ENCODE measurements at places on chromosomes 7 and 10. TPM values are rescaled to one million over a fixed set of nuclear protein-coding genes. Genes with fewer than 3 reads are reported as not detected.

GRCh38 chr7:25638068-25638467 is 409.8 kb upstream of the NPVF start:
- no peak for DNase-seq

GRCh38 chr10:97366572-97366971 is 32.0 kb upstream of the FRAT2 start:
- DNase-seq = no peak

IFIT1B gene
- total RNA-seq = not detected

- DNase-seq = no peak
Observed at GRCh38 chr7:71750290-71750689, 618.3 kb downstream of the GALNT17 start.

DNA sequence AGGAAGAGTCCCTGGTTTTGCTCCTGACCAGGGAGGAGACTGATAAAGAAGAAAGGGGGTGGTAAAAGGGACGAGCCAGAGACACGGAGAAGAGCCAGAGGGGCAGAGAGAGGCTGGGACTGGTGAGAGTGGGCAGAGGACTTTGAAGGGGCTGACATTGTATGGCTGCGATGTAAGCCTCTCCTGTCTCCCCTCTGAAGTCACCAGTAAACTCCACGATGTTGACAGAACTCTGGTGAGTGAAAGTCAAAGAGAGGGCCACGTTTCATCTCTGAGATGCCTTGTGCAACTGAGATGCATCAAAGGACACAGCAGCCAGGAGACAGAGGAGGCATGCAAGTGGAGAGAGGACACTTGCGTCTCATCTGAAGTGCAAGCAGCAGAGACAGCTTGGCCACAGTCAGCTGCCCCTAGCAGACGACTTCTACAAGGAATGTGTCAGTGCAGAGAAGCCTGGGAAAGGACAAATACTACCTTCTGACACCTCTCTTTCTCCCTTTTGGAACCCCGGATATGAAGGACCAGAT is 54.3 kb downstream of the SMKR1 start:
- DNase-seq = no peak

TMEM72 gene
- not detected for total RNA-seq

DNA sequence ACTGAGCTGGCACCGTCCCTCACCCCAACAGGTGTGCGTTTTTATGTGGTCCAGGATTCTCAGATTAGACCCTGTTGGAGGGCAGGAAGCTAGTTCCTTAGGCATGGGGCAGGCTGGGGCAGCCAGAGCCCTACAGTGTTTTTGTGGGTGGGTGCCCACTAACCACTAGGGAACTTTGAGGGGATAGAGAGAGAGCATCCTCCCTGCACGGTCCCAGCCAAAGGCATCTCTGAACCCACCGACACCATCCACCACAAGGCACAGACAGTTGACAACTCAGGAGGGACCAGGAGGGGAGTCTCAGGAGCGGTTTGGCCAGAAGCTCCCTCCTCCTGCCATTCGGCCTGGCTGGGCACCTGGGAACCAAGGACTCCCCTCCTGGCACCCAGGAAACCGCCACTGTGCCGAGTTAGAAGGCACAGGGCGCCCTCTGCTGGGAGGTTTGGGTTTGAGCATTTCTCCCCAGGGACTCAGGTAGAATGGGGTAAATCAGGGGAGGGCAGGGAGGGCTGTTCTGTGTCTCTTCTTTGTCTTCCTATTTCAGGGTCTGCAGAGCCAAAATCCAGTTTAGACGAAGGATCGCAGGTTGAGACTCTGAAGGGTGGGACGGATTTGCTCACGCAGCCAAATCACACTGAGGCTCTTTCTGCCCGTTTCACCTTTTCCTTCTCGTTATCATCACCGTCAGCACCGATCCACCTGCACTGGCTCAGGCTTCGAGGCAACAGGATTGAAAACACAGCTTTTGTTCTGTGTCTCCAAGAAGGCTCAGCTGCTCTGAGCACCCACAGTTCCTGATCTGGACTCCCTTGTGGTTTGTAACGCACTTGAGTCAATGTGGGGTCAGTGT is 84.8 kb upstream of the COL13A1 start:
- DNase-seq = no peak

- DNase-seq = no peak
Observed at GRCh38 chr7:29806208-29806994, at the start of gene WIPF3. Gene WIPF3, plus strand, starts transcription at chr7:29806508. Its CDS starts 28,217 bp downstream, at chr7:29834725.

C10orf143 gene
- 0.14 TPM for total RNA-seq

DNA sequence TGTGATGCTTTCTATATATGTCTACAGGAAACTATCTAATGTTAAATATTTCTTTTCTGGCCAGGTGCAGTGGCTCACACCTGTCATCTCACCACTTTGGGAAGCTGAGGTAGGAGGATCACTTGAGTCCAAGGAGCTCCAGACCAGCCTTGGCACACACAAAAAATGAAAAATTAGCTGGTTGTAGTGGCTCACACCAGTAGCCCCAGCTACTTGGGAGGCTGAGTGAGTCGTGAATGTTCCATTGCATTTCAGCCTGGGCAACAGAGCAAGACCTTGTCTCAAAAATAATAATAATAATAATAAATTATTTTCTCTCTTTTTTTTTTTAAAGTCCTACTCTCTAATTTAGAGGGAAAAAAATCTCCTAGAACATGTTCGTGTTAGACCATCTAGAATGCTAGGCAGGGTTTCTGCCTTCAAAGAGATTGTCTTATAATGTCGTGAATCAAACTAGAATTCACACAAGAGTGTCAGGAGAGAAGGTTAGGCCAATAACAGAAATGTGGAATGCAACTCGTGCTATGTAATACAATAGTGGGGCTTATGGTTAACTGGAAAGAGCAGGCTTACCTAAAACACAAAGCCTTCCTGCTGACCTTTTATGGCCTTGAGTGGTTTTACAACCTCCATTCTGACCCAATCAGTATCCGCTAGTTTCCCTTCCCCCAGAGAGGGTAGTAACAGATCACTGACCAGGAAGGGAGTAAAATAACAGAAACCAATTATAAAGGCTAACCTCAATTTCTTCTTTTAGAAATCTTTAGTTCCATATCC is 46.3 kb downstream of the MYOF start:
- DNase-seq = no peak

DNA sequence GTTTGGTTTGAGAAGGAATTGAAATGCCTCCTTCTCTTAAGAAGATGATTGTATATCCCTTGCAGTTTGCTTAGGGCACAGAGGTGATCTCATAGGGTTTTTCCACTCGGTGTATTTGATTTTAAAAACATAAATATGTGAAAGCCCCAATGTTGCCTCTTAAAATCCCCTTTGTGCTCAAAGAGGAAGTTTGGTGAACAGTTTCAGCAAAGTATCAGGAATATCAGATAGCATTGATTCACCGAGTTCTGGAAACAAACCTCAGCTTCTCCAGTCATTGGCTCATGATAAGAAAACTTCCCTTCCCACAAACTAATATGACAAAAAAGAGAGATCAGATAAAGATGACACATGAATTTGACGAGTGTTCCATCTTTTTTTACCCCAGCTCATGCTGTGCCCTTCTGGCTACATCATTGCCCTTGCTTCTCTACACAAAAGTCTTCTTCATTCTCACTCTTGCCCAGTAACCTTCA is 20.1 kb upstream of the SMNDC1 start:
- no peak for DNase-seq

DNA sequence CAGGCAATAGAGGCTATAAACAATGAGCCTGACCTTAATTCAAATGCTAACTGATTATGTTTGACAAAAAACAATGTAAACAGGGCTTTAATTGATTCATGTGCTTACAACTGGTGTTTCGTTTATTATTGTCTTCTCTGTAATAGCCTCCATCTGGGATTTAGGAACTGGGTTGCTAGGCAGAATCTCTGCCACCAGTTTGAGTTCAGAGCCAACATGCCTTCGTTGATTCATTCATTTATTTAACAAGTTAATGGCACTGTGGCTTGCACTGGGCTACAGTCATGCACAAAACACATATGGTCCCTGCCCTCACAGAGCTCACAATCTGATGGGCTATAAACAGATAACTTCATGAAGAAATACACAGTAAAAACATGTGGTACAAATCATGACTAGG is 19.6 kb upstream of the CDHR3 start:
- DNase-seq = no peak

DNA sequence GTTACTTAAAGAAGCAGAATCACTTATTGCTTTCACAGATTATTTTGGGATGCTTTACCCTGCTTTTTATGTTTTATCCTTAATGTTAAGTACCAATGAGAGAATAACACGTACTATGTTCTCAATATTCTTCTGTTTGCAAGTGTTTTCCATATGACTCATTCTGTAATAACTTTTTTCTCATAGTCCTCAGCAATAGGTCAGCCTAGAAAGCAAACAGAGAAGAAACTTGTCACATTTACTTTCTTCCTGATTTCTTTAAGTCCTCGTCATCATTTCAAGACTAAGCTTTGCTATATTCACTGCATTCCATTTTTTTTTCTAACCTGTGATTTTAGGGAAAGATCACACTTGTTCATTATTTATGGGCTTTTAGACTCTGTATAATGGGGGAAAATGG is 6.8 kb upstream of the AGR2 start:
- no peak for DNase-seq

ZWINT gene
- total RNA-seq = 51.4 TPM

GRCh38 chr7:127908430-127909258 is 122.6 kb downstream of the LRRC4 start:
- DNase-seq = no peak

LOXL4 gene
- total RNA-seq = 1.3 TPM

HMX3 gene
- not detected for total RNA-seq

DNA sequence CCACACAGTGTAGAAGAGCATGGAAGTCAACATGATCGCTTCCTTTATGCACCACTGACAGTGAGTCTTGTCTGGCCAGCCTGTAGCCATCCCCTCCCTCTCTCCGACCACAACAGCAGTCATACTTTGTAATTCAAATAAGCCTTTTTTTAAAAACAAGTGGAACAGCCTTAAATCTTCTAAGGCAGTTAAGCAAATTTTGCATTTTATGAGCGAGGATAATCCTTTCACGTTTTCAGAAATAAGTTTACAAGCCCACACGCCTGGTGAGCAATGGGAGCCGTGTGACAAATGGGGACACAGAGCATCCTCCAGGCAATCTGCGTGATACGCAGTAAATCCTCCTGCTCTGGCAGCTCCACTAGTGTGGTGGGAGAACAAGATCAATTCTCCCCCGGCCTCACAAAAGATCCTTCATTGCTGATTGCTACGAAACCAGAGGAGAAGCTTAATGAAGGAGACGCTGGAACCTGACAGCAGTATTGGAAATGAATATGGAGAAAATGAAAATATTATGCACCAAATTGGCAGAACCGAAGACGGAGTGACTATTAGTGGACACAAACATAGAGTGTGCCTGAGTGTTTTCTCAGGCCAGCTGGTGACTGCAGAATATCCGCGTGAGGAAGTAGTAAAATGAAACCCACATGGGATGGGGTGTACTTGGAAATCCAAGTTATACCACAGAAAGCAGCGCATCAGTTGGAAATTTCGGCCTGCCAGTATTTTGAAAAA is 104.2 kb upstream of the CDCA7L start:
- no peak for DNase-seq

GRCh38 chr10:71638822-71639719 is 80.5 kb downstream of the C10orf105 start:
- DNase-seq = no peak

DNA sequence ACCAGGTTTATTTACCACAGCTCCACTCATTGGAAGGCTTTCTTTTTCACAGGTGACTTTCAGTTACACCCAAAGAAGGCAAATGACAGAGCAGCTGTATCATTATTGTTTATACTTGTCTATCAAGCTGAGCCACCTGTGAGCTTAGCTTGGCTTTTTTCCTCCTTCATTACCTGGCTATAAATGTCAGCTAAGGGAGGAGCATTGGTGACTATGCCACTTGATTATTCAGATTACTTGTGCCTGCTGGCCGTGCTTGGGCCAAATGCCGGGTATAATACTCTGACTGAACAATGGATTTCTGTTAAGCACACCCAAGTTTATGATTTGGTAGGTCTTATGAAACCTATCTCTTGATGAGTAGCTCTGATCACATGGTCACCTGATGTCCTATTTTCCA is 9.9 kb upstream of the GNAT3 start:
- no peak for DNase-seq

CYP3A7 gene
- total RNA-seq = not detected

GRCh38 chr10:19702215-19702614 is 114.0 kb upstream of the PLXDC2 start:
- no peak for DNase-seq

OLAH gene
- 0.14 TPM for total RNA-seq

LLCFC1 gene
- total RNA-seq = not detected

DNA sequence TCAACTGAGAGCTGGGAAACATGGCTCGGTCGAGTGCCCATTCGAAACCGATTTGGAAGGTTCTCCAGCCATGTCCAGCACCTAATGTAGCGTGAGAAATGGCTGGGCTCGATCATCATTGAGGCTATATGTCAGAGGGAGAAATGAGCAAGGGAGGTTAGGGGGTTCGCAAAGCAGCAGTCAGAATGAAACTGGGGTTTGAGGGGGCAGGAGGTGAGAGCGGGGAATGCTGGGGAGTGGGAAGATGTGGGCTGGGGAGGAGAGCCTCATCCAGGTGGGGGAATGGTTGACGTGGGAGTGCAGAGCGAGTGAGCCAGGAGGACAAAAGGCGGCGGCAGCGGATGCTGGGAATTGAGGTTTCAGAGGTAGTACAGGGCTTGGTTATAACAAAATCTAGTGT is 34.8 kb upstream of the GALNTL5 start:
- DNase-seq = no peak

DNA sequence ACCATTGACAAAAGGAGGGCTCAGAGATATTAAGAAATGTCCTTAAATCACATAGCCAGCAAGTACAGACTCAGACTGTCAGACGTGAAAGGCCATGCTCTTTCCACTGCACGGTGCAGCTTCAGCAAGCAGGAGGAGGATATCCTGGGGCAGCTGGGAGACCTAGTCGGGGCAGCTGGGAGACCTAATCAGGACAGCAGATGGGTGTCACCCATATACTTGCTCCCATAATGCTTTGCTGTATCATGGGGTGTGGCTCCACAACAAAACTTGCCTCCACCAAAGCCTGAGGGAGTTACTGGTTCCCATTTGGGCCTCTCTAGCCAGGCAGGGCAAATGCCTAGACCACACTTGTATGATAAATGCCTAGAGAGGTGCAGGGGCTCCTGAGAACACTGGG is 55.4 kb downstream of the GRID1 start:
- no peak for DNase-seq

DNA sequence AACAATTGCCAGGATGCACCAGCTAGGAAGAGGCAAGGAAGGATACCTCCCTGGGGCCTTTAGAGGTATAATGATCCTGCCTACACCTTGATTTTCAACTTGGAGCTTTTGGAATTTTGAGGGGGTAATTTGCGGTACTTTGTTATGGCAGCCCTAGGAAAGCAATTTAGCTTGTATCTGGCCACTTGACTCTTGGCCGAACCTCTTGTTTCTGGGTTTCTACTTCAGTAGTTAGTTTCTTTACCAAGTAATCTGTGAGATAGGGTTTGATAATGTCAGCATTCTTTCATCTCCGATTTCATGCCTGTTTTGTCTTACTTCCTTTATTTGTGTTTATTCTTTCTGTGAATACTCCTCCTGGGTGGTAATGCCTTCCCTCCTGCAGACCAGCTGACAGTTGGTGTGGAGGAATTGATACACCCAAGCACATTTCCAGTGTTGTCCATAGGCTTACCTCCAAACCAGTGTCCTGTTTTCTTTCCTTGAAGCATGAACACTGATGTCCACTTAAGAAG is 163.7 kb downstream of the SND1 start:
- DNase-seq = no peak

- DNase-seq = no peak
Observed at GRCh38 chr7:115135769-115136410, 214.0 kb downstream of the MDFIC start.
